HL-60 (cell line): ENCODE measurements at places on chromosomes 1 and 21.

- DNase-seq = no peak
Measured at GRCh38 chr1:234327577-234328164, 45.6 kb upstream of the COA6 start.

DNA sequence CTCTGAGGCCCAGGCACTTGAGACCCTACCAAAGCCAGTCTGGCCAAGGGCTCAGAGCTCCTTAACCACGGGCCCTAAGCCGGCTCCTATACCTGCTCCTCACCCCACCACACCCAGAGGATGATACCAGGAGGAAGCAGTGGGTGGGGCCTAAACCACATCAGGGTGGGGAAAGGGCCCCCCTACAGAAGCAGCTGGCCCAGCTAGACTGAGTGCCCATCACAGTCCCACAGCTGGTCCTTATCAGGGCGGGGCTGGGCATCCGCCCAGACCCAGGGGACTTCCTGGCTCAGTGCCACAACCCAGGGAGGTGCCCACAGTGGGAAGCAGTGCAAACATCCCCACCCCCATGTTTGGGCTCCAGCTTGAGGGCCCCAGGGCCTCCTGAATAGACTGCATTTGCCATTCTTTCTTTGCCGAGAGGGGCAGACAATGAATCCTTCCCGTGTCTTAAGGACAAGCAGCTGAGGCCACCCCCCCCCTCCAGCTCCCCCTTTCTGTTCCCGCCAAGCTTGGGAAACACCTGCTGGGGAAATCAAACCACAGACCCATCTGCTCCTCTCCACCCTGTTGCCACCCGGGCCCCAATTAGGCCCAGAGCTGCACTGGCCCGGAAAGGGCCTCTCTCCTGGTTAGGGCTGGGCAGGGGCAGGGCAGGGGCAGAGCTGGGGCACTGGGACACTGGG, 6.2 kb downstream of the E2F2 start:
- peak; percentile 91 for DNase-seq

DNA sequence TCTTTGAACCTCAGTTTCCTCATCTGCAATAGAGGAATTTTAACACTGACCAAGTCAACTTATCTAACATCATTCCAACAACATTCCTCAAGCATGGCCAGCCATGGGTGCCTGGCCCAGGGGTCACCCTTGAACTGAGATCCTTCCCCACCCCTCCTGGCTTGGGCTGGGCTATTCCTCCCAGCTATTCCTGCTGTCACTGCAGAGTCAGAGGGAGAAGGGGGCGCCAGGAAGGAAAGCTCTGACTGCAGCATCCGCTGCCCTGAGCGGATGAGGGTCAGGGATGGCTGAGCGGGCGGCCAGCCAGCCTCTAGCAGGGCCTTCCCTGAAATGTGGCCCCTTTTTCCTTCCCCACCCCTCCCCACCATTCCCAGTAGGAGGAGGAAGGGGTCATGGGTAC, 3.1 kb downstream of the TINAGL1 start:
- no peak for DNase-seq

GRCh38 chr1:67429011-67429527, 1.1 kb downstream of the SERBP1 start:
- peak; percentile 19 for DNase-seq

DNA sequence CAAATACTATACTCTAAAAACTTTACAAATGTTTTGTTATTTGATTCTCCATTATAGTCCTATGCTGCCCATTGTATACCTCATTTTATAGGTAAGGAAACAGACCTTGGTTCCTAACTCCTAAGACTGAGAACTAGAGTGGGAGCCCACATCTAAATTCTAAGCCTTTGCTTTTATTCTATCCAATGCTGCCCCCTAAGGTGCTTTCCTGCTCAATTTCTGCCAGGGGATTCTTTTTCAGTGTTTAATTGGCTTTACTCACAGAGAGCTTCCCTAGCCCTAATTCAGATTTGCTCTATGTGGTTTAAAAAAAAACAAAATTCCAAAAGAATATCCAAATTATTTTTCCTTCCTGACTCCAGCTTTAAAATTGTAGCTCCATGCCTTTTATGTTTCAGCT, 64.5 kb downstream of the KIF14 start:
- no peak for DNase-seq

- DNase-seq = no peak
Measured at GRCh38 chr1:194717941-194718340, 1531.5 kb upstream of the B3GALT2 start.

DNA sequence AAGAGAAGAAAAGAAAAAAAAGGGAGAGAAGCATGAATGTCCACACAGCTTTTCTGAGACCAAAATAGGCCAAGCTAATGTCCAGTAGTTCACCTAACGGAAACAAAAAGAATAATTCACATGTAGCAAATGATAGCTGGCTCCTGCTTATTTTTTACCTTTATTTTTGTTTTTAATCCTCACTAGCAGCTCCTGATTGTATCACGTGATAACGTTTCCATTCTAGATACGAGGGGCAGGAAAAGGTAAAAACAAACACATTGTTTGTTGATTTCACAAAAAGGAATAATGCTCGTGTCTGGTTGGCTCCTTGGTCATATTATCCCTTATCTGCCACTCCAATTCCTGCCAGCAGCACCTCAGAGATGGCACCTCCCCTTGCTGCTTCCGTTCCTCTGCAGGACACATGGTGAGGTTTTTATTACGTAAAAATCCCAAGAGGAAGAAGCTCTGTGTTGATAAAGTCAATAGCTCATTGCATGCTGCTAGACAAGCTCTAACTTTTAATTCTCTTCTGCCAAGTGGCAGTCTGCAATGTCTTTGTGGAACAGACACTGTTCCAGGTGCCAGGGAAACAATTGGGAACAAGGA, 201.7 kb downstream of the CRB1 start:
- peak; percentile 81 for DNase-seq
